T-helper 2 cell treated with Interferon-gamma antibody and Interleukin-4, amounts not matched to agents 5 μg/mL and 100 μg/mL, for 36 hours (primary cell): ENCODE measurements at places on chromosomes 5 and 9.
A peak's percentile ranks its signal among the peaks of the same experiment; 100 is the strongest.

DNA sequence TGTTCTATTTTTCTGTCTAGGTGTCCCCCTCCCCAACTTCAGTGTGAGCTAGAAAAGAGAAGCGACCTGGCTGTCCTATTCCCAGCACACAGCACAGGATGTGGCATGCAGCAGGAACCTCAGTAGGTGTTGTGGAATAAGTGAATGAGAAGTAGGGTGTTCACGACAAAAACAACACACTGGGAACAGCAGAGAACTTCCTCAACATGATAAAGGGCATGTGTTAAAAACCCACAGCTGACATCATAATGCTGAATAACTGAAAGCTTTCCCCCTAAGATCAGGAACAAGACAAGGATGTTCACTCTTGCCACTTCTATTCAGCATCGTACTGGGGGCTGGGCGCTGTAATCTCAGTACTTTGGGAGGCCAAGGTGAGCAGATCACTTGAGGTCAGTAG lies 155.6 kb upstream of the ZNF618 start:
- no peak overlapping the region for H3K27ac ChIP-seq
- H3K36me3 ChIP-seq: no peaks in the 10 kb centered on the region
- H3K4me3 ChIP-seq: no peak overlapping the region
- no peak for DNase-seq

- H3K36me3 ChIP-seq: no peaks in the 10 kb centered on the region
- no peaks in the 10 kb centered on the region for H3K27me3 ChIP-seq
- H3K4me3 ChIP-seq: no peak overlapping the region
- H3K4me1 ChIP-seq: no peaks in the 10 kb centered on the region
- no peak for DNase-seq
Measured at GRCh38 chr9:100819980-100820379, 208.5 kb upstream of the PLPPR1 start.

- H3K4me3 ChIP-seq: no peak overlapping the region
- H3K27ac ChIP-seq: no peak overlapping the region
- no peaks in the 10 kb centered on the region for H3K4me1 ChIP-seq
- no peaks in the 10 kb centered on the region for H3K36me3 ChIP-seq
Measured at GRCh38 chr9:106587042-106587441, 275.9 kb upstream of the ZNF462 start.

DNA sequence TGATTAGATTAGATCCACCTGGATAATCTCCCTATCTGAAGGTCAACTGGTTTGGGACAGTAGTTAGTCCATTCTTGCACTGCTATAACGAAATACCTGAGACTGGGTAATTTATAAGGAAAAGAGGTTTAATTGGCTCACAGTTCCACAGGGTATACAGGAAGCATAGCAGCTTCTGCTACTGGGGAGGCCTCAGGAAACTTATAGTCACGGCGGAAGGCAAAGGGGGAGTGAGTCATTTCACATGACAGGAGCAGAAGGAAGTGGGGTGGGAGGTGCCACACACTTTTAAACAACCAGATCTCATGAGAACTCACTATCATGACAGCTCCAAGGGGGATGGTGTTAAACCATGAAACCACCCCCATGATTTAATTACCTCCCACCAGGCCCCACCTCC lies 9.9 kb downstream of the C9orf40 start:
- no peak overlapping the region for H3K27ac ChIP-seq
- peaks cover 18% of the 10 kb centered on the region for H3K4me1 ChIP-seq
- peak; percentile 31 for DNase-seq
- H3K27me3 ChIP-seq: peaks cover 12% of the 10 kb centered on the region
- peaks cover 9% of the 10 kb centered on the region for H3K36me3 ChIP-seq
- H3K4me3 ChIP-seq: no peak overlapping the region

DNA sequence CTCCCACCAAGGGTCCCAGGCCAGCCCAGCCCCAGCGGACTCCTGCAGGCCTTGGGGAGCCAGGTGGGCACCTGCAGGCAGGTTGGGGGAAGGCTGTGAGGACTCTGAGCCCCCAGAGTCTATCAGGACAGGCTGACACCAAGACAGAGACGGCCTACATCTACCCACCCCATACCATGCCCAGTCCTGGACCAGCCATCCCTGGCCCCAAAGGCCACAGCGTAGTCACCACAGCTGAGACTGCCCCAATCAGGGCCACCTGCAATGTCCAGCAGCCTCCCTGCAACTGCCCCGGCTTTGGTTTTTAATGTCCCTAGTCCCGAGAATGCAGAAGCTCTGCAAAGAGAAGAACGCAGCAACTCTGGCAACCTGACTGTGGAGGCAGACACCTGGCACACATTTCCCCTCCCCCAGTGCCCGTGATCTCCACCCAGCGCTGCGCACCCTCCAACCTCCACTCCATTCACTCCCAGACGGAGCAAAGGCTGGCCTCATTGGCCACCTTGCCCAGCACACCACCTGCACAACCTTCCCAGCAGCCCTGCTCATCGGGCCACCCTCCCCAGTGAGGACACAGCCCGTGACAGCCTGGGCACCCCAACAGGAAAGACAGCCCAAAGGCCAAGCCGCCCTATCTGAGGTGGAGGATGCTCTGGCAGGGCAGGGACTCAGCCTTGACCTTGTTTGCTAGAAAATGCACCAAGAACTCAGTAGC lies 14.9 kb downstream of the ADAMTS2 start:
- no peaks in the 10 kb centered on the region for H3K27me3 ChIP-seq
- no peak for DNase-seq
- H3K36me3 ChIP-seq: no peaks in the 10 kb centered on the region
- no peak overlapping the region for H3K27ac ChIP-seq
- no peak overlapping the region for H3K4me3 ChIP-seq
- H3K4me1 ChIP-seq: no peaks in the 10 kb centered on the region

DNA sequence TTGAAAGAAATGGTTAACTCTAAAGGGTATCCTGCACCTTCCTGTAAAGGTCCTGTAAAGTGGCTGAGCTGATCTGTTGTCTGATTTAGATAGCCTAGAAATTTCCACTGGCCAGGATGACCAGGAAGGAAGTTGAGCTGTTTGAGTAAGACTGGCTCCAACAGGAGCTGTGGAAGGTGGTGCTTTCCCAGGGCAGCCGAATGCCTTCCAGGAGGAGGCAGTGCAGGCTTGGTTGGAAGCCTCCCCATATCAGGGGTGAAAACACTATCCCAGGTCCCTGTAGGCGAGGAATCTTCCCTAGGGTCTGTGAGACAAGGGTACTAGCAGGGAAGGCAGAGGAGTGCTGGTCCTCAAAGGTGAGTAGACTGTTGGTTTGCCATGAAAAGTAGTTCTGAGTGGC lies 98.4 kb downstream of the LIX1 start:
- no peak overlapping the region for H3K4me3 ChIP-seq
- no peaks in the 10 kb centered on the region for H3K36me3 ChIP-seq
- H3K27me3 ChIP-seq: peaks cover 10% of the 10 kb centered on the region
- peaks cover 4% of the 10 kb centered on the region for H3K4me1 ChIP-seq
- no peak for DNase-seq

GRCh38 chr9:101705135-101705661 lies 33.2 kb downstream of the GRIN3A start:
- H3K36me3 ChIP-seq: no peaks in the 10 kb centered on the region
- peaks cover 3% of the 10 kb centered on the region for H3K4me1 ChIP-seq
- H3K4me3 ChIP-seq: peak overlapping the region; percentile 65
- peaks cover 19% of the 10 kb centered on the region for H3K27me3 ChIP-seq
- H3K27ac ChIP-seq: no peak overlapping the region
- no peak for DNase-seq

DNA sequence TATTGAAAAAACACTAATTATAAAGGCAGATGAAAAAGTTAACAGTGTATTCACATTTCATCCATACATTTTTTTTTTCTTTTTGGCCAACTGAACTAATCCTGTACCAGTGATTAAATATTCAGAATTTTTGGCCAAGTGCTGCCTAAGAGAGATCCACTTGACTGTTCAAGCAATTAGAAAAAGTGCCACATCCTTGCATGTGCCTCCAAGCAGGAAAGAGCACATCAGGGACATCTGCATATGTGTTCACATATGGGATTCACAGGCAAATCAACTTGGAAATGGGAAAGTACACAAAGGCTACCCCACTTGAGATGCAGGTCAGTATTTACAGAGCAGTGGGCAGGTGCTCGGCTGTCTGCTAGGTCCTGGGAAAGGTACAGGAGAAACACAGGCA lies 163.3 kb upstream of the LHFPL2 start:
- no peak overlapping the region for H3K4me3 ChIP-seq
- no peak overlapping the region for H3K27ac ChIP-seq
- H3K4me1 ChIP-seq: no peaks in the 10 kb centered on the region
- no peak for DNase-seq
- H3K36me3 ChIP-seq: no peaks in the 10 kb centered on the region

DNA sequence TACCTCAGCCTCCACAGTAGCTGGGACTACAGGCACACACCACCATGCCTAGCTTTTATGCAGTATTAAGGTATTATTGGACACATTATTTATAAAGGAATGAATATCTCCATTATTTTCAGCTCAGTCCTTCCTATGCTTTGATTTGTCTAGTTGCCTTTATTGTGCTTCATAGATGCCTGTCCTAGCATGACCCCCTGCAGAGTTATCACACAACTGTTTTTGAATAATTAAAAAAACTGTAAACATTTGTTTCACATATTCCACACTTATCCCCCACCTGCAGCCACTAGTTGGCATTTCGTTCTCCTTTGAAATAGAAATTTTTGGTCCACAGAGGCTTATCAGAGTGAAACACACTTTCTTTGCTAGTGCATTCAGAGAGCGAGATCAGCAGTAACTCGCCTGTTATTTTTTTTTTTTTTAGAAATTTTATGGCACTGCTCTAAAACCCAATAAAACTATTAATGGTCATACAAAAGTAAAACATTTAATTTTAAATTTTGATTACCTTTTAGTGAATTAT lies 151.8 kb upstream of the RASA1 start:
- peaks cover 45% of the 10 kb centered on the region for H3K4me1 ChIP-seq
- no peak for DNase-seq
- no peak overlapping the region for H3K27ac ChIP-seq
- peaks cover 3% of the 10 kb centered on the region for H3K36me3 ChIP-seq
- no peaks in the 10 kb centered on the region for H3K27me3 ChIP-seq

- H3K4me1 ChIP-seq: peaks cover 13% of the 10 kb centered on the region
- no peak for DNase-seq
- no peaks in the 10 kb centered on the region for H3K27me3 ChIP-seq
- H3K36me3 ChIP-seq: peaks cover 5% of the 10 kb centered on the region
Measured at GRCh38 chr9:83959061-83959460, 21.0 kb downstream of the HNRNPK start.

- no peaks in the 10 kb centered on the region for H3K27me3 ChIP-seq
- peaks cover 34% of the 10 kb centered on the region for H3K4me1 ChIP-seq
- H3K27ac ChIP-seq: no peak overlapping the region
- peaks cover 34% of the 10 kb centered on the region for H3K36me3 ChIP-seq
- DNase-seq: no peak
Measured at GRCh38 chr5:66010476-66010875, 84.1 kb downstream of the ERBIN start.
